WTC11 (cell line): ENCODE measurements at places on chromosomes 7 and 10.

- DNase-seq = peak; percentile 64
These were observed 103.6 kb downstream of the LYZL1 start for GRCh38 chr10:29392376-29393021.

- DNase-seq = no peak
These were observed 155.6 kb downstream of the PKD1L1 start for GRCh38 chr7:47792521-47793121.

GRCh38 chr7:55309040-55309991 lies 55.8 kb upstream of the LANCL2 start:
- DNase-seq = no peak

DNA sequence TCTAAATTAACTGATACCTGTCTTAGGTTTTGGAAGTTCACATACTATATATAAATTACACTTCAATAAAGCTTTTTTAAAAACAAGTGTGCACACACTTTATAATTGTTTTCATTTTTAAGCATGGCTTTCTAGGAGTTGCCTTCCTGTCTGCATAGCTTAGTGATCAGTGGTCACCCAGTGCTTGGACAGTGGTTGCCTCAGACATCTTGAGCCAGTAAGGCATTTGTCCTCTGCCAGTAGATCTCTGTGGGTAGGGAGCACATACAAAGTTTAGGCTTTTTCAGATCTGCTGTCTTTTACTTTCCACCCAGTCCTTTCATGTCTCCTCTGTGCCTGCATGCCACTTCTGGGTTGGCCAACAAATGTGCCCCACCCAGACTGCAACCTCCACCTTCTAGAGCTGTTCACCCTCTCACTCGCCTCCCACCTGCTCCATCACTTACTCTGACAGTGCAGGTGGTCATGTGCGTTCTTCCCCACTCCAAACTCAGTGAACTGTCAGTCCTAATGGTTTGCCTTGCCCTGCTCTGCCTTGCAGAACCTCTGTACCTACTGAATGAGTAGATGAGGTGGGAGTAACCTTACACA lies 31.7 kb downstream of the TPST1 start:
- DNase-seq = no peak

DNA sequence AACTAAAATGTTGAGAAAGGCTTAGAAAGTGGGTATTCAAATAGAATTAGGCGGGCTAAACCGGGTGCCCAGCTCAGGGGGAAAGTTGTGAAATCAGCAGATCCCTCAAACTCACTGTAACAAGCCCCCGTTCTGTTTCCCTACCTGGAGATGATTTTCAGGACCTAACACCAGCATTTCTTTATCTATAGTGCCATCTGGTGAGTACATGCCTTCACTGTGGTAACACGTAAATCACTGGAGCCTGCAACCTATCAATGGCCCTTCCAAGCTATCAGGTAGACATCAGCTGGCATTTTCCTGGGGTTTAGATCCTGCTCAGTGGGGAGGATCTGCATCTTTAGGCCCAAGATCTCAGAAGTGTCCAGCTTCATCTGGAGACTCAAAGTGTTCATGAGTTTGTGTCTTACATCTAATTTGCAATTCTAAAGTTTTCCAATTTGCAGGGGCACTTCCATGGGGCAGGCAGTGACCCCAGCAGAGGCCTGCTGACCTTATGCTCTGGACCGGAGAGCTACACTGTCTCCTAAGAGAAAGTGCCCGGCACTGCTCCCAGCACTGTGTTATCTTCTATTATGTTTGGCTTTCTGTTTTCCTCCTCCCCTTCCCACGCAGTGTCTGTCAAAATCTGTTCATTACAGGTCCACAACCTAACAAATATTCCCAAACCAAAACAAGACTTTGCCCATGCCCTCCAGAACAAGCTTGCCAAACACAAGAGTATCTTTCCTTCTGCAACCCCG lies 132.5 kb downstream of the LSM5 start:
- no peak for DNase-seq

DNA sequence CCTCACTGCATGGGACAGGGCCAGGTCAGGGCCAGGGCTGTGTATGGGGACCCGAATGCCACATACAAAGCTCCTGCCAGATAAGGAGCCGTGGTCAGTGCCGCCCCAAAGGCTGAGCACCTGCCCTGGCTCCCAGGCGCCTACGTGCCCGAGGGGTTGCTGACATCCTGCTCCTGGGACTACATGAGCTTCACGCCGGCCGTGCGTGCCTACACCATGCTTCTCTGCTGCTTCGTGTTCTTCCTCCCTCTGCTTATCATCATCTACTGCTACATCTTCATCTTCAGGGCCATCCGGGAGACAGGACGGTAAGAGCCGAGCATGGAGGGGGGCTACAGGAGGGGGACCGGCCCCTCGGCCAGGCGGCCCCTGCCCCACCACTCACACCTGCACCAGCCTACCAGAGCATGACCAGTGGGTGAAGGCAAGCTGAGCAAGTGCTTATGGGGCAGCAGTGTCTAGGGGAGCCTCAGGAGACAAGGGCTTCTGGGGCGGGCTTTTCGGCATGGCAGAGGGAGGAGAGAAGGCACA lies 4.9 kb downstream of the OPN4 start:
- peak; percentile 7 for DNase-seq

DNA sequence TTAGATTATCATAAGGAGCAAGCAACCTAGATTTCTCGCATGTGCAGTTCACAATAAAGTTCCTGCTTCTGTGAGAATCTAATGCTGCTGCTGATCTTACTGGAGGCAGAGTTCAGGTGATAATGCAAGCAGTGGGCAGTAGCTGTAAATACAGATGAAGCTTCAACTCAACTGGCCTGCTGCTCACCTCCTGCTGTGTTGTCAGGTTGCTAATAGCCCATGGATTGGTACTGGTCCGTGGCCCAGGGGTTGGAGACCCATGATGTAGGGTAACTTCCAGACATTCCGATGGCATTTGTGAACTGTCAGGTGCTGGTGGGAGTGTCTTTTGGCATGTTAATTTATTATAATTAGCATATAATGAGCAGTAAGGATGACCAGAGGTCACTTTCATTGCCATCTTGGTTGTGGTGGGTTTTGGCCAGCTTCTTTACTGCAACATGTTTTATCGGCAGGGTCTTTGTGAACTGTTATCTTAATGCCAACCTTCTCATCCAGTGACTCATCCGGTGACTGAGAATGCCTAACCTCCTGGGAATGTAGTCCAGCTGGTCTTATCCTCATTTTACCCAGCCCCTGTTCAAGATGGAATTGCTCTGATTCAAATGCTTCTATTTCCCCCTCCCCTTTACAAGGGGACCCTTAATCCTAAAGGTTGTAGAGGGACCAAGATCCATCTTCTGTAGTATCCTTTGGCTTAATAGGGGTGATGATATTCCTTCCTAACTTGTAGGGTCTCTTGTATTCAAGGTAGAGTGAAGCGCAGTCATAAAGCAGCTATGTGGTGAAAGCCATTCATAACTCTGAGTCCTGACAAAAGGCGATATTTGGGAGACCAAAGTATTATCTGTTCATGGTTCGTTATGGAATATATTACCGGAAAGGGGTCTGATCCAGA lies 165.8 kb downstream of the CCSER2 start:
- DNase-seq = no peak
